ENCODE measurements at places on chromosomes 2 and 18.

GRCh38 chr18:40559556-40559955, 1395.5 kb upstream of the PIK3C3 start:
- no peak for DNase-seq

GRCh38 chr2:210167227-210167626, 4.0 kb downstream of the KANSL1L start:
- no peak for DNase-seq

DNA sequence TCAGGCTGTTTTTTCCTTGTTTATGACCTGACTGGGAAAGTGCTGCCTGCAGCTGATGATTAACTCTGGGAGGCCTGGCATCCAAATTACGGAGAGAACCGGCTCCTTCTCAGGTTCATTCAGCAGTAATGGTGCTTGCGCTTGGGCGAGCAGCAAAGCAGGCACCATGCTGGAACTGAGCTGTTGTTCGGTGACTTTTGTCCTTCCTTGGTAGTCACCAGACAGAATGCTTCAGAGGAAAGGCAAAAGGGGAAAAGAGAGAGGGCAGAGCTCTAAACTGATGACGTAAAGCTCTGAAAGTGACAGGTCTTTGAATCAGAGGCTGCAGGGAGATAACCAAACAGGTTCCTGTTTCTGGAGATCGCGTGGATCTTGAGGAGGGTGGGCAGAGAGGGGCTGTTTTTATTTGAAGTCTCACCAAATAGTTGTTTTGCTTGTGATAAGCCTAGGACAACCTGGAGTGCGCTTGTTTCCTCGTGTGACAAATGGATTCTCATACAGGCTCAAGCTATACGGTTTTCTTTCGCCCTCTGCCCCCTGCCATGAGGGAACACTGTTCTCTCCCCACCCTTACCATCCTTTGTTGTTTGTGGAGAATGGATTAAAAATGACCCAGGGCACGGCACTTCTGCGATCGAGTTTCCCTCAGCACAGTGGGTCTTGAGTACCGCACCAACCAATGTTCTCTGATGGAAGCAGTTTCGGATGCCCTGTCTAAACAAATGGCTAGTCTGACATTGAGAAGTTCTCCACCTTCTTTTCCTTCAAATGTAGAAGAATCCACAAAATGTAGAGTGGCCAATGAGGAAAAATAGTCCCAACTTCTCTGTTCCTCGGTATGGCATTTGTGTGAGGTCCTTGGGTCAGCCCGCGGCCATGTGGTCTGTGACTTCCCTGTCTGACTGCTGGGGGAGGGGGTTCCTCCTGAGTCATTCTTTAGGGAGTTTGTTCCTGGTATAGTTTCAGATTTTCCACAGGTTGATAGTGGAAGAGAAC, 1.3 kb downstream of the RASGRP3 start:
- DNase-seq = peak; percentile 40

DNA sequence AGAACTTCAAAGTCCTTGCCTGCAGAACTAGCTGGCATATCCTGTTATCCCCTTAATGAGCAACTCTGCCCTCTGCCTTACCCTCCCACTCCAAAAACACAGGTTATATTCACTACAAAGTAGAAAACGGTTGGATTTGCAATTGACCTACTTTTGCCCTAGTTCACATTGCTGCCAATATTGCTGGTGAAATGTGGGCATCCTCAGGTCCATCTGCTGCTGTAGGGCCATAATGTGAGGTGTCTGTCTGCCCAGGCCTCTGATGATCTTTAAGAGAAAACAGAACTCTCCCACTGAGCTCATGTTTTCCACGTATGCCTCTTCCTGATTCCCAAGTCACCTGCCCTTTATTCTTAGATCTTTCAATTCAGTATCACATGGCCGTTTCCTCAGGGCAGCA, 294.0 kb upstream of the CDH20 start:
- DNase-seq = no peak

- DNase-seq = no peak
Measured at GRCh38 chr18:27175245-27175644, 9.9 kb downstream of the CHST9 start.

- peak; percentile 53 for DNase-seq
Measured at GRCh38 chr2:70132244-70133126, 45.2 kb downstream of the PCBP1 start.
